Right forelimb (tissue), 1 donor: ENCODE measurements at places on chromosomes 3 and 15.

DNA sequence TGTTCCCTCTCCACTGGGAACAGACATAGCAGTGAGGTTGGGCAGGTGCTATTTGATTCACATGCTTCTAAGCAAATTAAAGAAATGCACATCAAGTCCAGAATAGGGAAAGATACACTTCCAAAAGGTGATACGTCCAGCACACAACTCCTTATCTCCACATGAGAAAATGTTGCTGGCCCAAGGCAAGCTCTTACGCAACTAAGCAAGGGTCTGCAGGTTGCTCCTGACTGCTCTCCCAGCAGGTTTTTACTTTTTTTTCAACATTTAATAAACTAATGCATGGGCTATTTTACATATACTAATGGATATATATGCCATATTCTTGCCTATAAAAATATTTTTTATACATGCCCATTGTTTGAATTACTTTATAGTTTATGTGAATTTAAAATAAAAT, 818.5 kb upstream of the ROBO1 start:
- no peak for DNase-seq

GRCh38 chr15:57012556-57012955, 94.1 kb downstream of the TCF12 start:
- no peak for DNase-seq

- DNase-seq: no peak
Measured at GRCh38 chr3:30752970-30753369, 141.5 kb downstream of the GADL1 start.

- DNase-seq: no peak
Measured at GRCh38 chr3:68943753-68944500, 11.6 kb upstream of the TAFA4 start.

DNA sequence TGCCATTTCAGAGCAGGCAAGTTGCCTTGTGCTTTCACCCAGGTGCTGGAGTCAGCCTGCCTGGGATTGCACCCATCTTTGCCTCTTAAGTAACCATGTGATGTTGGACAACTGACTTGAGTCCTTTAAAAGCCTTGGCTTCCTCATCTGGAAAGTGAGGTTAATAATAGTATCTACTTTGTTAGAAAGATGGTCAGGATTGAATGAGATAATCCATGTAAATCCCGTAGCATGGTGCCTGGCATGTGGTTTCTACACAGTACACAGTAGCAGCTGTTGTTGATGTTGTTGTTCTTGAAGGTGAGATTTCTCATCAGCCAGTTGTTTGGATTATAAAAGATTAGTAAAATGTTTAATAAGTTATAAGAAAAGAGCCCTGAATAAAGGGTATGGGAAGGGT, 48.8 kb downstream of the PSMD6 start:
- DNase-seq: no peak

DNA sequence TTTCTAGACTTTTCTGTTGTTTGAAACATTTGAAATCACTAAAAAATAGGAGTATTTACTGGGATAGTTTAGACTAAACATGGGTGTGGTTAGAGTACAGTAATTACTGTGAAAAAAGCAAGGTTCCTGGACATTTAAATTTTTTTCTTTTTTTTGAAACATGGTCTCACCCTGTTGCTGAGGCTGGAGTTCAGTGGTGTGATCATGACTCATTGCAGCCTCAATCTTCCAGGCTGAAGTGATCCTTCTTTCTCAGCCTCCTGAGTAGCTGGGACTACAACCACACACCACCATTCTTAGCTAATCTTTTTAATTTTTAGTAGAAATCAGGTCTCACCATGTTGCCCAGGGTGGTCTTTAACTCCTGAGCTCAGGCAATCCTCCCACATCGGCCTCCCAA, 20.4 kb upstream of the CELF6 start:
- no peak for DNase-seq

DNA sequence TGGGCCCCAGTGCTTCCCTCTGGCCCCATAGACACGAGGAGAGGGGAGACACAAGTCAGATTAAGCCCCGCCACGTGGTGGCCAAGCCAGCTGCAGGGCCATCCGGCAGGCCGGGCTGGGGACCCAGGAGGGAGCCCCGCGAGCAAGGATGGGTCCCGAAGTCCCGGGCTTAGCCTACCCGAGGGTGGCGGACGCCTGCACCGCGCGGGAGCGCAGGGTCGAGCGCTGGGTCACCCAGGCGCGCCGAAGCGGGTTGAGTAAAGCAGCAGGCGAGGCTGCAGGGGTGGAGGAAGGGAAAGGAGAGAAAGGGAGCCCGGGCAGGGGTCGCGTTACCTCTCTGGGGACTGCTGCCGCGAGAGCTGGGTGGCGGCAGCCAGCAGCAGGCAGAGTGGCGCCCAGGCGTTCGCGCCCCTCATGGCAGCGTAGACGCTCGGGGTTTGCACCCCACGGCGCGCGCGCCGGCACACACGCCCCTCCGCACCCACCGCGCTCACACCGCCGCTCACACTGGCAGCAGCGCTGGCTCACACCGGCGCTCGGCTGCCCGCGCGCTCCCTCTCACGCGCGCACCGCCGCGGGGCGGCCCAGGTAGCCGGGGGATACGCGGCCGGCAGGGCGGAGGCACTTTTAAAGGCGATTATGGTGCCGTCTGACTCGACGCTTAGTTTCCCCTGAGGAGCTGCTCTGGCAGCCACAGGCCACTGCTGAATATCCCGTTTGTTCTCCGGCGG, at the start of gene PCOLCE2:
PCOLCE2 (minus strand) TSS at position 603 of the 731 bp plus-strand sequence; CDS start at position 416, 187 bp downstream.
- DNase-seq: peak; percentile 64

GRCh38 chr15:43253431-43254403, 13.0 kb downstream of the TGM5 start:
- no peak for DNase-seq

DNA sequence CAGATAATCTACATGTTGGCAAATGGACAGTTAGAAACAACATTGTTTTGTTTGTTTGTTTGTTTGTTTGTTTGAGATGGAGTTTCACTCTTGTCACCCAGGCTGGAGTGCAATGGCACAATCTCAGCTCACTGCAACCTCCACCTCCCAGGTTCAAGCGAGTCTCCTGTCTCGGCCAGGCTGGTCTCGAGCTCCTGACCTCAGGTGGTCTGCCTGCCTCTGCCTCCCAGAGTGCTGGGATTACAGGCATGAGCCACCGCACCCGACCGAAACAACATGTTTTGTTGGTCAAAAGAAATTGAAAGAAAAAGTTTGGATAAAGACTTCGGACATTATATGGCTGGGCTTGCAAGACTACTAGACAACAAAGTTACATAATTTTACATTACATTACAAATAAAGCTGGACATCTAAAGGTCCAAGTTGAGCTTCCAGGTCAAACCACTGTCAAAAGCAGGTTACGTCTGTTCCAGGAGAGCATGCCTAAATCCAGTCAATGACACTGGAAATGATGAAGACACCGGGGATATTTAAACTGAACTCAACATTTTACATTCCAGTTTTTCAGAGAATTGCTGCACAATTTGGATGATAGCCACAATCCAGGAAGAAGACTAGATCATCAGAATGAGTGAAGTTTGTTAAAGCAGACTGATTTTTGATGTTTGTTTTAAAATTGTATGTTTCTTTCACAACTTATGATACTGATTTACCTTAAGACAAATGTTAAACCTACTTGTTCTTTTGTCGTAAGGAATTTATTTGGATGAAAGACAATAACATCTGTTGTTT, 18.6 kb downstream of the SERP1 start:
- DNase-seq: no peak

DNA sequence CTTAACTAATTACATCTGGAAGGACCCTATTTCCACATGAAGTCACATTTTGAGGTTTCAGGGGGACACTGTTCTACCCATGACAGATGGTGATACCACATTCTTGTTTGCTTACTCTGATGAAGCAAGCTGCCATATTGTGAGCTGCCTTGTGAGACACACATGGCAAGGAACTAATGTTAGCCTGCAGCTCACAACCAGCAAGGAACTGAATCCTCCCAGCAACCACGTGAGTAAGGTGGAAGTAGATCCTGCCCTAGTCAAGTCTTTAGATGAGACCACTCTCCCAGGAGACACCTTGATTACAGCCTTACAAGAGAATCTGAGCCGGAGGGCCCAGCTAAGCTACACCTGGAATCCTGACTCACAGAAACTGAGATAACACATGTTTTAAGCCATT, 160.1 kb downstream of the PDE8A start:
- DNase-seq: no peak

- no peak for DNase-seq
Measured at GRCh38 chr15:59993950-59994401, 10.1 kb upstream of the FOXB1 start.

- no peak for DNase-seq
Measured at GRCh38 chr15:58420579-58421043, 11.2 kb upstream of the LIPC start.

DNA sequence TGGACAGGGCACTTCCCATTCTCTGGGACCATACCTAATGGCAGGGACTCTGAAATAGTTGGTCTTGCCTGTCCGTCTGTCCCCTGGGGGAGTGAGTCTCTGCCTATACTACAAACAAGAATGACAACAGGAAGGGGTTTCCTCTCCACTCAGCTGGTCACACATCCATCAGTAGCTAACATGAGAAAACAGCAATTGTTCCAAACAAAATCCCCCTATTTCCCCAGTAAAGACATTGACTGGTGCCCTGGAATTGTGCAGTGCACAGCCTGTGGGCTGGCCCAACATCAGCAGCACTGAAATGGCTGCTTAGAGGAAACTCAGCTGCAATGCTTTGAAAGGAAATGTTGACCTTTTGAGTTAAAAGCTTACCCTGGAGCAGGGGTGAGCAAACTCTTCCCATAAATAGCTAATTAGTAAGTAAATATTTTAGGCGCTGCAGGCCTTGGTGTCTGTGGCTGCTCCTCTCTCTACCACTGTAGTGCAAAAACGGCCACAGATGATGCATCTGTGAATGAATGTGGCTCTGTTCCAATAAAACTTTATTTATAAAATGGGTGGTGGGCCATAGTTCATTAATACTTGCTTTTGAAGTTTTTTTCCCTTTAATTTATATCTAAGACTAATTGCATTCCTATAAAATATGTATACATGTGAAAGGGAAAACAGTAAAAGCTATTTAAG, 174.3 kb downstream of the KLF13 start:
- no peak for DNase-seq

GRCh38 chr15:62719316-62719715, 323.2 kb upstream of the TPM1 start:
- DNase-seq: no peak

DNA sequence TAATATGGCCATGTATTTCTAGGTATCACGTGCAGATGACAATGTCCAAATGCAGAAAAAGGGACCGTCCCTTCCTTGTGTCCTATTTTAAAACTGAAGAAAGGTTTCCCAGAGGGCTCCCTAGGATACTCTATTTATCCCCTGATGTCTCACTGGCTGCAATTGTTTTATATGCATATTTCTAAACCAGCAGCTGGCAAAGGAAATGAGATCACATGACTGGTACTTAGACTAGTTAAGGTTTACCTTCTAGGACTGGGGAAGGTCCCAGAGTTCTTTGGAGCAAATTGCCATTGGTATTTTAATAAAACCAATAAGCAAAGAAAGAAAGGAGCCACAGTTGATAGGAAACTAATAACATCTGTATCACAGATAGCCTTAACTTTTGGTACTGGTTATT, 29.5 kb downstream of the GTF2E1 start:
- DNase-seq: no peak

DNA sequence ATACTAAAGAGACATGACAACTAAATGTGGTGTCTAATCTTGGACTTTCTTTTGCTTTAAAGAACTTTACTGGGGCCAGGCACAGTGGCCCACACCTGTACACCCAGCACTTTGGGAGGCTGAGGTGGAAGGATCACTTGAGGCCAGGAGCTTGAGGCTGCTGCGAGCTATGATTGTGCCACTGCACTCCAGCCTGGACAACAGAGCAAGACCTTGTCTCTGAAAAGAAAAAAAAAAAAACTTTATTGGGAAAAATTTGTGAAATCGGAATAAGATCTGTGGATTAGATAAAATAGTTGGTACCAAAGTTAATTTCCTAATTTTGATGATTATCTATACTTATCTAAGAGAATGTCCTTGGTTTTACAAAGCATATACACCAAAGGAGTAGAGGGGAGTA, 34.4 kb upstream of the USP3 start:
- no peak for DNase-seq

- no peak for DNase-seq
Measured at GRCh38 chr15:77371850-77372563, 47.9 kb downstream of the PEAK1 start.

- no peak for DNase-seq
Measured at GRCh38 chr15:93417156-93417555, 328.1 kb upstream of the RGMA start.

DNA sequence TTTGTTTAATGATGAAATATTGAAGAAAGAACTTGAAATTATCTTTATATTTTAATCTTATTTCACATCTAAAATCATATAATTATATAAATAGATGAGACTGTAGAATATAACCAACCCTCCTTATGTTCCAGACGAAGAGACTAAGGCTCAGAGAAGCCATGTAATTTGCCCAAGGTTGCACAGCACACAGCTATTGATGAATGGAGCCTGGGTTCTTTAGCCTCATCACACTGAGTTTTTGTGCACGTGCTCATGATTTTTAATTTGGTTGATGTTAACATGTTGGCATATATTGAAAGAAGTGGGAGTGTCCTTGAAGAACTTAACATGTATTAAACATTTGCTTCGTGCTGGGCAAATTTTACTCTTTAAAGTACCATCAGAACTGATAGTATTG, 151.6 kb downstream of the FNDC3B start:
- no peak for DNase-seq

- no peak for DNase-seq
Measured at GRCh38 chr3:25897019-25897418, 107.1 kb downstream of the OXSM start.

GRCh38 chr15:68843425-68844311, 23.0 kb upstream of the ANP32A start:
- peak; percentile 72 for DNase-seq

DNA sequence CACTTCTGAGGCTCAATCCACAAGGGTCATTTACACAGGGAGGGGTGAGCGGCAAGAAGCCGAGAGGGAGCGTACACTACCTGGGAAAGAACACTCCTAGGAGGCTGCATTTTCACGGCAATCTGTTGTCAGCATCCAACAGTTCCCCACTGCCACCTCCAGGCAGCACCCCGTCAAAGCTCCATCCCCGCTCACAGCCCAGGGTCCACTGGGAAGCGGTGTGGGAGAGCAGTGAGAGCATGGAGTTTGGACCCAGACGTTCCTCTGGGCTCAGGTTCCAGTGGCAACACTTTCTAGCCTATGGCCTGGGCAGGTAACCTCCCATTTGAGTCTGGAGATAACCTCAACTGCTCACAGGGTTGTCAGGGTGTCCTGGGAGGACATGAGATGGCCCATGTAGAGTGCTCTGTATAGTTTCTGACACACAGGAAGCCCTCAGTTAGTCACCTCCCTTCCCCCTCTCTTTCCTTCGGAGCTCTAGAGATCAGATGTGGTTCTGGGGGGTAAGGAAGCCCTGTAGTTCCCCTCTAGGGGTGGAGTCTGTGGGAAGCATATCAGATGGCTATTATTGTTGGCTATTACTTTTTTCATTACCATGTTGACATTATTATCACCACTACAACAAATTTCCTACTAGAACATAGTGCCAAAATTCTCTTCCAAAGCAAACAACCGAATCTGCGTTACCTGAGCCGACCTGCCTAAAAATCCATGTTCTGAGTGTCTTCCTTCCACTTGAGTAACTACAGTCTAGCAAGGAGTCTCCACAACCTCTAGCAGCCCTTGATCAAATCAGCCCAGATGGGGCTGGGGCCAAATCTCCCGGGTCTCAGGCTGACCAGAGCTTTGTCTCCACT, 29.1 kb downstream of the RUVBL1 start:
- DNase-seq: no peak
